ENCODE measurements at places on chromosomes 2 and 18.

DNA sequence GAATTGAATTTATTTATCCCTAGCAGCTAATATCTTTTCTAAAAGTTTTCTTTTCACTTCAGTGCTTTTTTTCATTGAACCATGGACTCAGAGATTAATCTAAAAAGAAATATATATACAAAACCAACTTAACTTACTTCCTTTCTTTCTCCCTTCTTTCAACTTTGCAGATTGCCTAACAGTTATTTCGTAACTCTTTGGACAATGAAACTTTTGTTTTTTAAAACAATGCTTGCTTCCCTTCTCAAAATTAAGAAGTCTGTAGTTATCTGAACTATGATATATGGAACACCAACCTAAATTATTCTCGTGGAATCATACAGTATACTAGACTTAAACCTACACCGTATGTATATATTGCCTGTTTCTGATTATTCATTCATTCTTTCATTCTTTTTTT, 62.9 kb downstream of the MIB1 start:
- no peak for DNase-seq

DNA sequence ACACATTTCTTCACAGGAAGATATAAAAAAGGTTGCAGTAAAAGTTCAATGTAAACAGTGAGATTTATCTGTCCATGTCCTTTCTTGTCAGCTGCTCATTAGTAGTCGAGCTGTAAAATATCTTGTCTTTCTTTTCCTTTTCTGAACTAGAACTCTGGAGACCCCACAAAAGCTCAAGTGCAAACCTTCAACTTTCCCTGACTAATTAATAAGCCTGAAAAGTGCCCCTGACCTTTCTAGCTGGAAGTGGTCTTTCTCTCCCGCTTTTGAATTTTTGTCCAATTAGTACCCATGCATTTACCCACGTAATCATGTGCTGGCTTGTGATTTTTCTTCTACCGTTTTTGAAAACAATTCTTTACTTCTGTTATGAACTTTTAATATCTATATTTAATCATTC, 63.6 kb upstream of the EHBP1 start:
- DNase-seq, result no peak

DNA sequence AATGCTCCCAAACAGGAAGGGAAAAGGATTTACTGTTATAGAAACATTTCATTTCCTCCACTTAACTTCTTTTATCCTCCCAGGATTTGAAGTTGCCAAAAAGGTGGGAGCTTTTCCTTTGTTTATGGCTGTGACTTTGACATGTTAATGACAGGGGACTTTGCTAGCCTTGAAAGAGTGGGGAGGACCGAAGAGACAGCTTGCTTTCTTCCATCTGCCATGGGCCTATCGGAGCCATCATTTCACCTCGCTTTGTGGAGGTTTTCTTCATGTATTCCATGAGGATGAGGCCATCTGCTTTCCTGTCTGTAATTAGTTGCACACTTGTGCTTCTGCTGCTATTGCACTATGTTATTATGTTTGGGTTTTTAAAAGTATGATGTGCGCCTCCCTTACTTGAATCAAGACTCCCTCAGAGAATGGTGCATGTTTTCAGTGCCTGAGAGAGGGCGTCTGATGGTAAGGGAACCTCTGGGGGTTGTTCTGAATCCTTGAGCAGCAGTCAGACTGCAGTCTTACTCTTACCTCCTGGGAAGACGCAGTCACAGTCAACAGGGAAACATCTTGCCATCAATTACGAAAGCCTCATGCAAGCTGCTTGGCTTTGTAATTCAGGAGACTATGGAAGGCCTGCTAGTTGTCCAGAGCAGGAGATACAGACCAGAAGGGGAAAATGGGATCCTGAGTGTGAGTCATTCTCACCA, 173.3 kb upstream of the MGAT5 start:
- no peak for DNase-seq

DNA sequence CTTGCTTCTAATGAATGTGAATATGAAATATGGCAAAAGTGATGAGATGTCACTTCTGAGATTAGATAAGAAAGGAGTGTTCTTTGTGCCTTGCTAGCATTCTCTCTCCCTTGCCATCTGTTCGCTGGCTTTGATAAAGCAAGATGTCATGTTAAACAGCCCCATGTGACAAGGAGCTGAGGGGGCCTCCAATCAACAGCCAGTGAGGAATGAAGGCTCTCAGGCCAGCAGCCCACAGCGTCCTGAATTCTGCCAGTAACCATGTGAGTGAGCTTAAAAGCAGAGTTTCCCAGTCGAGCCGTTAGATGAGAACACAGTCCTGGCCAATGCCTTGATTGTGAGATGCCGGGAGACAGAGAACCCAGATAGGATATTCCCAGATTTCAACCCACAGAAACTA, 198.8 kb downstream of the IRS1 start:
- DNase-seq, result no peak

- DNase-seq, result no peak
These were observed 48.3 kb downstream of the THUMPD2 start for GRCh38 chr2:39730685-39731302.

GRCh38 chr2:116222793-116223192, 1591.7 kb upstream of the DDX18 start:
- DNase-seq, result no peak

- DNase-seq, result no peak
These were observed 185.1 kb upstream of the CNTNAP5 start for GRCh38 chr2:123840016-123840415.

DNA sequence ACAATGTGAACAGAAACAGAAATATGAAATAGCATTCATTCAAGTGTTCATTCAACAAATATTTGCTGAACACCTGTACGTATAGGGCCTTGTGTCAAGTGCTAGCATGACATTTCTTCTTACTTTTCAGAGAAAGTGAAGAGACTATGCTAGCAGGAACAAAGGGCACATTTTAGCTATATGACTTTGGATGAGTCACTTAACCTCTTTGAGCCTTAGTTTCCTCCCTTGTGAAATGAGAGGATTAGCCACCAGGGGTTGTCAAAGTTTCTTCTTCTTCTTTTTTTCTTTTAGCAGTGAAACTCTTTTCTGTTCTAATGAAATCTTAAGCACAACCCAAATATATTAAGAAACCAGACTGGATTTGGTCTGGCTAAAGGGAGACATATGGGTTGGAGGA, 53.1 kb downstream of the FIGN start:
- no peak for DNase-seq

- DNase-seq, result peak; percentile 51
These were observed 132.7 kb downstream of the TSN start for GRCh38 chr2:121888189-121888557.

- DNase-seq, result peak; percentile 89
These were observed at the start of gene LPIN1 for GRCh38 chr2:11746376-11746806. Gene LPIN1, plus strand, starts transcription at chr2:11746632. Its CDS starts 18,910 bp downstream, at chr2:11765542.

DNA sequence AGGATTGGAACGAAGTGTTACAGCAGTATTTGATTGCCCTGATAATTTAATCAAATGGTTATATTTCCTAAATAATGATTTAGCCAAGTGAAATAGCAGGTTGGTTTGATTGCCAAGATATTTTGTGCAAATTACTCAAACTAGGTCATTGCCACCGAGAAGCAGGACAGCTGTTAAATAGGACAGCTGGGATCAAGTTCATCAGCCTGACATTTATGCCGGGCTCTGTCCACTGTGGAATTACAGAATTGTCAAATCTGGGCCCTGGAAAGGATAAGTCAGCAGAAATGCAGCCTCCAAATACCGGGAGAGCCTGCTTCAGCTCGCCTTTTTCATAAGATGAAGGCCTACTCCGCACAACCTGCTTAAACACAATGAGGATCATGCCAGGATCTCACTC, 73.9 kb upstream of the RPL31 start:
- no peak for DNase-seq

DNA sequence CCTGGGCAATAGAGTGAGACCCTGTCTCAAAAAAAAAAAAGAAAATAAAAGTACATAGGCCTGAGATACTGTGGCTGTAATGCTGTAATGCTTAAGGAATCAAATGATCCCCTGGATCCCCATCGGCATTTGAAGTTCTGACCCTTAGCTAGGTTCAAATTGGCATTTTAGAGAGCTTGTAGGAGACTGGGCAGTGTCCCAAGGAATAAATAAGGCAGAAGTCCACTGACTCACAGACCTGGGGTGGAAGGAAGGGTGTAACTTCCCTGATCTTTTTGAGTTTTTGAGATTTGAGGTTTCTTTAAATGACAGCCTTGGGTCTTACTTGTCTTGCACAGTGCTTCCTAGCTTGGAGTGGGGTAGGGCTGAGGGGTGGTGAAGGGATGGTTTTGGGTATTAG, 553.7 kb downstream of the SLC4A3 start:
- no peak for DNase-seq

GRCh38 chr2:41409328-41409727, 638.5 kb upstream of the PKDCC start:
- DNase-seq, result no peak

DNA sequence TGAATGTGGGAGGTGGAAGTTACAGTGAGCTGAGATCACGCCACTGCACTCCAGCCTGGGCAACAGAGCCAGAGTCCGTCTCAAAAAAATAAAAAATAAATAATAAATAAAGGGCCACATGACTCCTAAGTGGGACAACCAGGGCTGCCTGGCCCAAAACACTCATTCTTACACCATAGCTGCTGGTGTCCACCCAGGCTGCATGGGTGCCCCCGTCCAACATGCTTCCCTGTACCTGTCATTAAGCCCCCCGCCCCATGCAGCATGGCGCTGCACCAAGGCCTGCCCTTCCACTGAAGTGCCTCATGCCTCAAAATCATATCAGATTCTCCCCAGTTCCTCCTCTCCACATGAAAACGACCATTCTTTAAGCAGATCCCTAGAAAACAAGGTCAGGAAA, 10.8 kb downstream of the GALM start:
- no peak for DNase-seq

DNA sequence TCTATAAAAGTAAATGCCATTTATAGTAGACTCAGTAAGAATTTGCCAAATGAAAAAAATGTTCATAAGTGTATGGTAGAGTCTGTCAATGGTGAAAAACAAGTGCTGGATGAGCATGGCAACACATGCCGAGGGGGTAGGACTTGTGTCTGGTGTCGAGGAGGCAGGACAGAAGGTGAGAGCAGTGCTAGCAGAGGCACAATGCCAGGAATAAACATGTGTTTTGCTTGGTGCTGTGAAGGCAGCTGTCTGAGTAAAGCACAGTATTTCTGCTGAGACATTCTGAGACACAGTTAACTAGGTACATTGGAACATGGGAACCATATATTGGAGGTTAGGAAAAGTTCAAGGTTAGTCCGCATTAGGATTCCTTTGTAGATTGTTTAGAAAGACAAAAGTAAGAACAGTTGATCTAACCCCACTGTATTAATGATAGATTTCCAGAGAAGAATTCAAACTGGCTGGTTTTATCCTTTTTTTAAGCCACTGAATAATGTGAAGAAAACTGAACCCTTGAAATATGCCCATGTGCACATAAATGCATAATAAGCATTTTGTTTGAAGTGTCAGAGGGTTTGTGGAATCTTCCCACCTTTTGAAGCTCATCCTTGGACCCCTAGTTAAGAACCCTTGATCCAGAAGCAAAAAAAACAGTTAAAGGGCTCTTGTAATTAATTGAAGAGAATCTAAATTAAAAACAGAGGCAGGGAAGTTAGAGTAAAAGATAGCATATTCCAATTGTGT, 7.1 kb downstream of the RBM45 start:
- no peak for DNase-seq

- no peak for DNase-seq
These were observed 184.2 kb downstream of the PIEZO2 start for GRCh38 chr18:10965119-10965518.

DNA sequence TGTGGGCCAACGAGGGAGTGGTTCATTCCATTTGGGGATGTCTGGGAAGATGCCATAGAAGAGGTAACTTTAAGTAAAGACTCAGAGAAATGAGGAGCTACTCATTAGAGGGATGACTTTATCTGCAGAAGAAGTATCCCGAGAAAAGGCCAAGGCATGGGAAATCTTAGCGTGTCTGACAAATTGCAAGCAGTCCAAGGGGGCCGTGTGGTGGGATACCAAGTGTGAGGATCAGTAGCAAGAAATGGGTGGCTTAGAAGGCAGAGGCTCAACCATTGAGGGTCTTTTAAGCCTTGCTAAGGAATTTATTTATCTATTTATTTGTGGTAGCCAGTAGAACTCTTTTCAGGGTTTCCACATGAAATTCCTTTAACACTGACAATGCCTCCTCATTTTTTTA, 436.4 kb downstream of the RNF144A start:
- DNase-seq, result no peak

DNA sequence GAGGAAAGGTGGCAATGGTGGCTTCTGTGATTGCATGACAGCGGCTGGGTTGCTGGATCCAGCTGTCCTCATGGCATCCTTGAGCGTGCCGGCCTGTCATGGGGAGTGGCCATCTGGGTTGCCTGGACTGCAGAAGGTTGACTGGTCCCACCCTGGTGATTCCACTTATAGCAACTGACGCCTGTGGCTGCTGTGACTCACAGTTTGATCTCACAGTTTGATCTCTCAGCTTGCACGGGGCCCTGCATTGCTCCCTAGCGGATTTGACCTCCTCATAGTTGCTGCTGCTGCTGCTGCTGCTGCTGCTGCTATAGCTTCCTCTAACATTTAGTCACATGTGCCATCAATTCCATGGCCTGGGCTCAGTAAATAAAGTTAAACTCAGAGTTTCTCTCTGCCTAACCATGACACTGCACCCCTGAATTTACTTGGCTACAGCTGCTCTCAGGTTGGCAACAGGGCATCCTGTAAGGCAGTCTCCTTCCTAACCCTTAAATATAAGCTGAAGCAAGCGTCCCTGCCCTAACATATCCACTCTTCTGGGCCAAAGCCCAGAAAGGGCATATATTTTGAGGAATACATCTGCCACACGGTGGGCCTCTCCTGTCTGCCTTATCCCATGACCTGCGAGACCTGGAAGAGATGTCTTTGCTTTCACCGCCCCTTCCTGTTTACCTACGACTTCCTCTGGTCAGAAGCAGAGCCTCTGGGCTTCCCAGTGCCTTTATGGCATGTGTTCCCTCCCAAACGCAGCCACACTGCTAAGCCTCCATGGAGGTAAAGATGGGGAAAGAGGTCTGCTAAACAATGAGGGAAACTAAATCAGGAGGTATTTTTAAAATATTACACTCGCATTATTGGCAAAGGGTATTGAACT, 37.8 kb upstream of the CCDC150 start:
- DNase-seq, result no peak

- DNase-seq, result no peak
These were observed 74.4 kb upstream of the CYP20A1 start for GRCh38 chr2:203164311-203164935.

GRCh38 chr18:8657873-8658470, 47.4 kb upstream of the MTCL1 start:
- DNase-seq, result no peak

GRCh38 chr2:239149501-239149900, 251.3 kb downstream of the HDAC4 start:
- DNase-seq, result no peak

- DNase-seq, result no peak
These were observed 90.9 kb downstream of the GPD2 start for GRCh38 chr2:156526950-156527636.

All from stimulated activated CD4-positive, alpha-beta T cell treated with anti-CD3 and anti-CD28 coated beads, Interleukin-15, amount 100 ng/mL, for 24 hours (primary cell).